ENCODE measurements at places on chromosomes 7 and 10.

DNA sequence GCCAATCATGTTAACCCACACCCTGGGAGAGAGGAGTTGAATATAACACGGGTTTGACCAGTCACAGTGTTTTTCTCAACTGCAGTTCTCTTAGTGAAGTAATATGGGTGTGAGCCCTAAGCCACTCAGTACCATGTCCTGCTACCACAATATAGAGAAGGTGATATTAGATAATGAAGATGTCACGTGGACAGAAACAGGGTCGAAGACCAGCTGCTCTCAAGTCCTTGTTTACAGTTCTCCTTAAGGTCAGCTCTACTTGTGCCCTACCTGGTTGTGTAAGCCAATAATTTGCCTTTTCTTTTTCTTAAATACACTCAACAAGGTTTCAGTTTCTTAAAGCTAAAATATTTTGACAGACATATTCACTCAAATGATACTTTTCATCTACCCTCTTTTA lies 128.3 kb upstream of the POT1 start:
- no peak for DNase-seq

- DNase-seq, result no peak
Observed at GRCh38 chr7:40979296-40979695, 723.6 kb downstream of the INHBA start.

GRCh38 chr7:64849250-64849923 lies 53.7 kb upstream of the ZNF273 start:
- no peak for DNase-seq

DNA sequence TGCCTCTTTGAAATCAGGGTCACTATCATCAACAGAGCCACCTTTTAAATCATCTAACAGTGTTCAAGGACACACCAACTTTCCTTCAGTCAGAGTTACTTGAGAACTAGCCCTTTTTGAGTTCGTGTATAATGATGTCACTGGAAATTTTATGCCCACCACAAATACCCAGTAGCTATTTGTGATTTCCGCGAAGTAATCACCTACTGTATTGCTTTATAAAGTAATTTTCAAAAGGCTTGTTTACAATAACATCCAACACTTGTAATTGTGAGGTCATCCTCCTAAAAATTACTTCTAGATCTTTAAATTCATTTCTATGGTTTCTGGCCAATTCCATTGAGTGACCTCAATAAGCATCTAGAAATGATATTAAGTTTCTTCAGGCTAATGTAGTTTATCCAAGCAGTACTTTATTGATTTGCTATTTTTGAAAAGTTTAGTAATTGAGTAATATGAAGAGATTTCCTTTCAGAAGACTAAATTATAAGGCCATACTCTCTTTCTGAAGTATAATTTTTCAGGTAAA lies 12.8 kb downstream of the TRDMT1 start:
- DNase-seq, result no peak

GRCh38 chr10:117094856-117095255 lies 43.2 kb downstream of the VAX1 start:
- DNase-seq, result no peak

- DNase-seq, result no peak
Observed at GRCh38 chr7:88628363-88629085, 131.0 kb upstream of the ZNF804B start.

GRCh38 chr10:49619613-49620012 lies 5.8 kb downstream of the CHAT start:
- no peak for DNase-seq

GRCh38 chr10:97210543-97210960 lies 24.8 kb upstream of the SLIT1 start:
- peak; percentile 69 for DNase-seq

DNA sequence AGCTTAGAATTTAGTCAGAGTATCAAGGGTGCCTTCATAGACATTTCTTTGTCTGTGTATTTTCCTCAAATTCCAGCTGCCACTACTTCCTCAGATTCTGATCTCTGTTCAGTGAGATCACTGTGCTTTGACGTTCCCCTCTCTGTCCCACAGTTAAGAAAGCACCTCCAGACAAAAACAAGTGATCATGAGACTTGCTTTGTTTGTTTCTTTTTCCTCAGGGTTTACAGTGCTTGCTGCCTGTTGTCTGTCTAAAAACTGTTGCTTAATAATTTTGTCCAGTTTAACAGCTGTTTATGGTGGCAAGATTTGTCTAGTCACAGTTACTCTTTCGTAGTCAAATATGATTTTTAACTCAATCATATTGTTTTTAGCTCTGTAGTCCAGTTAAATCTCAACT lies 29.1 kb downstream of the TRUB1 start:
- no peak for DNase-seq

DNA sequence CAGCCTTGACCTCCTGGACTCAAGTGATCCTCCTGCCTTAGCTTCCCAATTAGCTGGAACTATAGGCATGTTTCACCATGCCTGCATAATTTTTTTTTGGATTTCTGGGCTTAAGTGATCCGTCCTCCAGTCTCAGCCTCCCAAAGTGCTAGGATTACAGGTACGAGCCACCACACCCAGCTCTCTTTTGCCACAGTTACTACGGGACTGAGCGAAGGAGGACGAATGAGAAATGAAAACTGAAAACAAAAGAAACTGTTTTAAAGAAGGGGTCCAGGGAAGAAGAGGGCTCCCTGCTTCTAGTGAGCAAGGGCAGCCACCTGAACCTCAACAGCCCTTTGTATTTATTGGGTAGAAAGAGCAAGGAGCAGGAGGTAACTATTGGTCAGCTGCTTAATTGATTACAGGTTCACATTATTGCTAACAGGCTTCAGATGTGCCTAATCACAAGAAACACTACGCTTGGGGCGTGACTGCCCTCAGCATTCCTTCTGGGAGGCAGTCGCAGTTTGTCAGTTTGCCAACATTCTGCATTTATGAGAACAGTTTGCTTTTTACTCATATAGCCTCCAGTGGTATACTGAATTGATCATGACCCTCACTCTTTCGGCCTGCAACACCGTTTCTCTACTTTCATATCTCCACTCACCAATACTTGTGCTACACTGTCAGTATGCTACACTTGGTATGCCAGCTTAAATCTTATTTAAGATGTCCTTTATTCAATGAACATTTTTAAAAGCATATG lies 676.8 kb downstream of the DNAJB9 start:
- no peak for DNase-seq

DNA sequence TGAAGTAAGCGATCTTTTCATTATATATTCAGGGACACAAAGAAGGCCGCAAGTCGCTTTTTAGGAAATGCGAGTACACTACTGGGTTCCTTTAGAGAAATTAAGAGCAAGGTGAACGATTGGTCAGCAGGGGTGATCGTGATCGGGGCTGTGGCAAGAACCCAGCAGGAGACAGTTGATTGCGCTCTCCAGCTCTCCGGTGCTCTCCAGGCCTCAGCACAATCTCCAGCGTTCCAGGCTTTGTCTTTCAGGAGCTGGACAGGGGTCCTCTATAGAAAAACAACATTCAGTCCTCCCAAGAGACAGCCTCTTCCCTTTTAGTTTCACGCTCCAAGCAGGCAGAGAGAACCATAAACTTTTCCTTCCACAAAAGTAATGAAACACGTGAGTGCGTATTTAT lies 170.5 kb upstream of the KLF6 start:
- no peak for DNase-seq

DNA sequence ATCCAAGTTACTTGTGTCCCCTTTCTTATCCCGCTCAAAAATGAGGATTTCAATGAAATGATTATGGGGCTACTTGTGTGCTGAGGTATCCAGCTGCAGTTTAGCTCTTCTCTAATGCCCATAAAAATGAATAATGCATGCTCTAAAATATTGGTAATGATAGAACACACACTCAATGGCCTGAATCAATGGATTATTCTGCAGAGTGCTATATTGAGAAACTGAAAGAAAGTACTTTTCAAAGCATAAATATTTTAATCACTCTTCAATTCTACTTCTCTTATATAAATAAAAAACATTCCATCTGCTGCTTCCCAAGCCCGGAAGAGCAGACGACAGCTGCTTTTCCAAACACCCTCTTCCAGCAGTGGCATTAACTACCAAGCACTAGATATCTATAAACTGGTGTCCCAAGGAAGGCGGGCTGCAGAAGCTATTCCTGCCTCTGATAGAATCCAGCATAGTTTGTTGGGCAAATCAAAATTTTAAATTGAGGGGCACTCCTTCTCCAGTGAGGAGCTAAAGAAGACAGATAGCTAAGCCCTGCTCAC lies 284.9 kb upstream of the AOAH start:
- no peak for DNase-seq

DNA sequence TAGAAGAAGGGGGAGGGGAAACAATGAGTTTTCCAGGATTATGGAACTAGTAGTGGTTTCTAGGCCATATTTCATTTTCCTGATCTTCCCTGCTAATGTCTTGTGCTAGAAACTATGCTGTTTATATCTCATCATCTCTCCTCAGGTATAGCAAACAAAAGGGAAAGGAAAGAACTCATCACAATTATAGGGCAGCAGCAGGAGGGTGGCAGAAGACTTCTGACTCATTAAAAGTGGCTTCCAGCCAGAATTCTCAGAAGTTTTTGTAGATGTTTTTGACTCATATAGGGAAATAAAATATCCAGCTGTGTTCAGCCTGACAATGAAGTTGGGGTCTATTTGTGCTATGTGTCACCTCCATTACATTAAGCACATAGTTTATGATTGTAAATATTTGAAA lies 6.5 kb downstream of the AHR start:
- DNase-seq, result no peak

- DNase-seq, result no peak
Observed at GRCh38 chr7:154571772-154572171, 431.2 kb downstream of the PAXIP1 start.

DNA sequence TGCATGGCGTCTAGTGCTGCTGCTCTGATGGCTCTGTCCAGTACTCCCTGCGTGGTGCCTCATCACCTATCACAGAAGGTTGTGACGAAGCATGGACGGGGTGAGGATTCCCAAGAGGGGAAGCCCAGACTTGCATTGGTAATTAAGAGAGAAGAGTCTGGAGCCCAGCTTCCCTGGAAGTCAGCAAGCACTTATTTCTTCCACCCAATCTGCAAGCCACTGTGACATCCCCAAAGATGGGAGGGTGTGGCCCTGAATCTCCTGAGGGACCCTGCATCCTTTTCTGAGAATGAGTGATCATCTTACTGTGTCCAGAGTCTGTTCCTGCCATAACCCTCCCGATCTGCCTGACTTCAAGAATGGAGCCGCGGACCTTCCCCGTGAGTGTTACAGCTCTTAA lies 166.7 kb downstream of the PTPN20 start:
- DNase-seq, result no peak

GRCh38 chr10:44792119-44792775 lies 118.9 kb upstream of the TMEM72 start:
- DNase-seq, result no peak
